ENCODE measurements at places on chromosomes 2 and 18.

GRCh38 chr18:72091369-72091768 is 452.8 kb downstream of the CBLN2 start:
- DNase-seq, result no peak

GRCh38 chr2:120514521-120514920 is 168.6 kb downstream of the INHBB start:
- no peak for DNase-seq

DNA sequence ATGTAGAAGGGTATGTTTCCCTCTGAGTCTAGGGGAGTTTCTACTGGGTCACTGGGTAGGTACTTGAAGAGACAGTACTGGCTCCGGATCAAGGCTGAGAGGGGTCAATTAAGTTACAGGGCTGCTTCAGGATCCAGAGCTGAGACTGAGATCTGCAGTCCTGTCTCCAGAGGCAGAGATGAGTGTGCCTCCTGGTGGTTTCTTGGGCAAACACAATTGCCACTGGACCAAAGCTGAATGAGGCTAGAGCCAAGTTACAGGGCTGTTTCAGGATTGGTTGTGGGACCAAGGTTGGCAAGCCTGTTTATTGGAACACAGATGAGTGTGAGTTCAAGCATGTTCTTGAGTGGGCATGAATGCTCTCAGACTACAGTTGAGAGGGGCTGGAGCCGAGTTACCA is 157.9 kb downstream of the ADCYAP1 start:
- DNase-seq, result no peak

- DNase-seq, result no peak
These were observed 13.7 kb upstream of the TEX261 start for GRCh38 chr2:71008342-71008741.

Data from stimulated activated CD4-positive, alpha-beta T cell treated with anti-CD3 and anti-CD28 coated beads, Interleukin-4, amount 100 ng/mL, for 4 hours (primary cell).